ENCODE measurements at places on chromosomes 2 and 18.

DNA sequence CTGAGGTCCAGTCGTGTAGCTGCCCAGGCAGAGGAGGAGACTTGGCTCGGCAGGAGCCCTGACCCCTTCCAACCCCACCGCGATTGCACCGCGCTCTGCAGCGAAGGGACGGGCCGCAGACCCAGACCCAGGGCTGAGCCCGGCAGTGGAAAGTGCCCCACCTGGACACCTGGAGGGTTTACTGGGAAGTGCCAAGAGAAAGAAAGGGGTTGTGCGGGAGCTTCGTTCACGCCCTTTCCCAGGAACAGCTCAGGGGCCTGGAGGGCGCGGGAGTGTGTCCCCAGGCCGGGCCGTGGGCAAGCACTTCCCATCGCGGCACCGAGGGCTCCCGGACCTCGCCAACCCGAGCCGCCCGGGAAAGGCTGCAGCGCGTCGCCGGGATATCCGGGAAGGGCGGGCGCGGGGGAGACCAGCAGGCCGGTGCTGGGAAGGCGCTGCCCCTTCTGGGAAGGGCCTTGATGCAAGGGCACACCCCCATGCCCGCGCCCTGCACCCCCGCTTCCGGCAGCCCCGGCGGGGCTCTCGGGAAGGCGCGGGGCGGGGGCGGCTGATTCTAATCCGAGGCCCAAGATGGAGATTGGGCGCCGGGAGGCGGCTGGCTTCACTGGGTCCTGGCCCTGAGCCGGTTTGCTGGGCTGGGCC is 36.1 kb upstream of the MRPL33 start:
- H3K27me3 ChIP-seq: no peaks in the 10 kb centered on the region
- H3K27ac ChIP-seq: no peak overlapping the region
- DNase-seq: peak; percentile 45
- peaks cover 7% of the 10 kb centered on the region for H3K4me1 ChIP-seq
- H3K4me3 ChIP-seq: peak overlapping the region; percentile 12
- no peaks in the 10 kb centered on the region for H3K36me3 ChIP-seq

GRCh38 chr2:95333888-95334338 is 36.8 kb downstream of the KCNIP3 start:
- no peaks in the 10 kb centered on the region for H3K4me1 ChIP-seq
- no peak for DNase-seq
- H3K4me3 ChIP-seq: no peak overlapping the region
- no peaks in the 10 kb centered on the region for H3K36me3 ChIP-seq
- no peak overlapping the region for H3K27ac ChIP-seq

- H3K27ac ChIP-seq: no peak overlapping the region
These were observed 149.7 kb downstream of the INHBB start for GRCh38 chr2:120495586-120495985.

DNA sequence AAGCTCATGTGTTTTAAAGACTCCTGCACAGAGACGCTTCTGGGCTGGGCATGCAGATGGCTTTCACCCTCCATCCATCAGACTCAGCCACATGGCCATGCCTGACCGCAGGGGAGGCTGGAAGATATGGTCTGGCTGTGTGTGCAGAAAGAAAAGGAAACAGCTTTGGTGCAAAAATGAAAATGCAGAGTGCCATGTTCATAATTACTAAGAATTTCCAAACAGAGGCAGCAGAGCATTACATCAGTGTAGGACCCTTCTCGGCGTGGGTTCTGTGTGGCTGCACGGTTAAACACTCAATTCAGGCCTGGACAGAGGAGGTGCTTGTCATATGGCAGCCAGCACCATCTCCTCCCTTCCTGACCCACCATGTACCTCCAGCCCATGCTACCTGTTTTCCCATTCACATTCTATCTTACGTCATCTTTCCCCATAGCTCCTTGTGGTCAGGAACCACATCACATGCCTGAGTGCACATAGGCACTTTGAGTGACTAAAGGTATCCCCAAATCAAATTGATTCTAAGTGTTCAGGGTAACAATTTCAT is 200.3 kb upstream of the ID2 start:
- peak overlapping the region; percentile 71 for H3K27ac ChIP-seq
- H3K4me1 ChIP-seq: peaks cover 91% of the 10 kb centered on the region
- H3K36me3 ChIP-seq: peaks cover 22% of the 10 kb centered on the region
- peak overlapping the region; percentile 0 for H3K4me3 ChIP-seq
- DNase-seq: peak; percentile 64

DNA sequence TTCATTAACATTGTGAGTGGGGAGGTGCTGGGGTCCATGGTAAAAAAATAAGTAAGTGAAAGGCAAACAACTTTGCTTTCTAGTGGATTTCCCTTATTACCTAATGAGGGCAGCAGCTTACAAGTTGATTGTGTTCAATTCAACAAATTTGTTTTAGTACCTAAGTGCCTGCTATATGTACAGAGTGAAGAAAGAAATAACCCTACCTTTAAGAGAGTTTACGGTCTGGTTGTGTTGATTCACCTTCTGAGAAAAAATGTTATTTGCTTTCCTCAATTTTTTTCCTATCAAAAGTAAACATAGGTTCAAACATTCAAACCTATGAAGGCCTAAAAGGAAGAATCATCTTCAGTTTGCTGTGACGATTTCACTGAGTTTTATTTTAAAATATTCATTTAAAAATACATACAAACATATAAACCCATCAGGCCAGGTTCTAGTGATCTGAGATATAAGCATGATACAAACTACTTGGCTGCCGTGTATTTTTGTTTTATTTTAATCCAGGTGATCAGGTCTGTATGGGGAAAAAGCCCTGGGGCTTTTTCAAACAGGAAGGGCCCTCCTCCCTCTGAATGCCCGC is 1.5 kb upstream of the SPTBN1 start:
- DNase-seq: no peak
- no peaks in the 10 kb centered on the region for H3K36me3 ChIP-seq
- peaks cover 52% of the 10 kb centered on the region for H3K27me3 ChIP-seq
- H3K4me3 ChIP-seq: peak overlapping the region; percentile 48
- H3K4me1 ChIP-seq: peaks cover 14% of the 10 kb centered on the region
- H3K27ac ChIP-seq: no peak overlapping the region

- no peak for DNase-seq
- no peak overlapping the region for H3K4me3 ChIP-seq
- no peaks in the 10 kb centered on the region for H3K27me3 ChIP-seq
- no peak overlapping the region for H3K27ac ChIP-seq
- no peaks in the 10 kb centered on the region for H3K4me1 ChIP-seq
These were observed 674.3 kb upstream of the REG3G start for GRCh38 chr2:78351208-78351607.

DNA sequence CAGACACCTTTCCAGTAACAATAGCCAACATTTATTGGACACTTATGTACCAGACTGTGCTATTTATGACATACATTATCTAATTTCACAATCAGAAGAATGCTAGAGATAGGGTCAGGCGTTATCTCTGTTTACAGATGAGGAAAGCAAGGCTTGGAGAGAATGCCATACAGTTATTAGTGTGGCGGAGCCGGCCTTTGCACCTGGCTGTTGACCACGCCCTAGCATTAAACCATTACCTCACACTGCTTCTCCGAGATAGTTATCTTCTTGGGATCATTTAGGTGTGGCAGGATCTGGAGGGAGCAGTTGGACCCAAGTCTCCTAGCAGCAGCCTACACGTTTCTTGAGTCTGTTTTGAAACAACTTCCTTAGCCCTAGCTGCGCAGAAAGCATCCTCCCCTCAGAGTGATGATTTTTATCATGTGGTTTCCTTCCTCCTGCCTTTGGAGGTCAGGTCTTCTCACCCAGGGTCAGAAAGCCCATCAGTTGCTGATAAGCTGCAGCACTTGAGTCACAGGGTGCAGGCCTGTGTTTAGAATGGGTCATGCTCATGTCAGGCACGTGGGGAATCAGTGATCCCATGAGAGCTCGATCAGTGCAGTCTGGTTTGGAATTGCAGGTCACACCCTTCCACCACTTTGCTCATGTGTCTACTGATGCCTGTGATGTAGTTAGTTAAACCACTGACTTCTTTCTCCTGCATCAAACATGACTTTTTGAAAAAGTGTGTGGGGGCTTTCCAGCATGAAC is 118.2 kb downstream of the SPTBN1 start:
- no peaks in the 10 kb centered on the region for H3K27me3 ChIP-seq
- H3K27ac ChIP-seq: peak overlapping the region; percentile 84
- H3K36me3 ChIP-seq: peaks cover 39% of the 10 kb centered on the region
- peak overlapping the region; percentile 72 for H3K4me3 ChIP-seq
- H3K4me1 ChIP-seq: peaks cover 96% of the 10 kb centered on the region

DNA sequence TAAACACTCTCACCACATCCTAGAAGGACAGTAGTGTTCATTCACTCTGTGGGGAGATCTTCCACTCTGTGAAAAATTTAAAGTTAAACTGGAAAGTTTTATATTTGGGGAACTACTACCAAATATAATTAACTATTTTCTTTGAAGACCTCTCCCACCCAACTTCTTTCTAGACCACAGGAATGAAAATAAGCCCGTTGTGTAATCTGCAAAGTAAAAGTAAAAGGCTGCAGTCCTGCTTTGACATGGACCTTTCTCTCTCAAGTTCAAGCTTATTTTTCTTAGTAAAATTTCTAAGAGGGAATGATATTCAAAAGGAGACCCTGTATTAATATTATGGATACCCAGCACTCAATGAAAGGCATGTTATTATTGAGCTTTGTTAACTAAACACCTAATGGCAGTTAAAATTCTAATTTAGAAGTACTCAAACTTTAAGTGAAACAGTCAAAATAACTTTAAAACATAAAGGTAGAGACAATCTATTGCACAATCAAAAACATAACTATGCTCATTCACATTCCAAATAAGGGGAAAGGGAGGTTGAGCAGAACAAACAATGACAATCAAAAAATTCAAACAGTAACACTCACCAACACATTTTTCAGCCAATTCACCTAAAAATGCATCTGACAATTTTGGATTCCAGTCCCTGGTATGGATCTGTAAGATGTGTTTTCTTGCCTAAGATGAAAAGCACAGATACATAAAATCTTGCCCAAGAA is 98.5 kb downstream of the ATAD2B start:
- no peaks in the 10 kb centered on the region for H3K27me3 ChIP-seq
- DNase-seq: no peak
- H3K27ac ChIP-seq: no peak overlapping the region
- peaks cover 18% of the 10 kb centered on the region for H3K36me3 ChIP-seq
- no peak overlapping the region for H3K4me3 ChIP-seq

DNA sequence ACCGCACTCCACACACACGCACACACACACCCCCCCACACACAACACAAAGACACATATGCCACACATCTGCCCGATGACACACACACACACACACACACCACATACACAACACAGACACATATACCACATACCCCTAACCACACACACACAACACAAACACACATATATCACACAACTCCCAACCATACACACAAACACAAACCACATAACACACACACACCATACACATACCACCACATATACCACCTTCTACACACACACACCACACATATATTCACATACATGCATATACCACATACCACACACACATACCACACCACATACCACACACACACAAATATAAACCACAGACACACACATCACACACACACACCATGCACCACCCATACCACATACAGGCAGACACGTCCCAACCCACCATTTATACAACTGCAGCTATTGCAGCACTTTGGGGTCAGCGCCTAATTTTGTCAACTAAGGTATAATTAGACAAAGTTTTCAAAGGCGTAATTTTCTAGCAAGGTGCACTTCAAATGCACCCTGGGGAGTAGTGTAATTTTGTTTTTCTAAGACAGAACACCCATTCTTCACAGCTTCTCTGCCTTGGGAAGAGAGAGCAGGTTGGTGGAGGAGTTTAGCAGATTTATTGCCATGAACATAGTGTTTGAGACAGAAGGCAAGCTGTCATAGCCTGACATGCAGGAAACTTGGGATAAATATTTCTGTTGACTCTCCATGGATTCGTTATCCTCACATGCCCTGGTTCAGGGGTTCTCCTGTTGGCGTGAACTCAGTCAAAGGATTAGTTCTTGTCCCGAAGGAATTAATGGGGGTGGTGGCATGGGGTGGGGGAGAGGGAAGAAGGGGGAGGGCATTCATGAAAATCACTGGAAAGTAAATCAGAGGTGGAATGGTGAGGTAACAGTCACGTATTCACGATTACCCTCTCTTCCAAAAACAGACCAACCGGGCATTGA is 416.1 kb downstream of the LPIN1 start:
- H3K36me3 ChIP-seq: no peaks in the 10 kb centered on the region
- no peak overlapping the region for H3K4me3 ChIP-seq
- H3K27ac ChIP-seq: peak overlapping the region; percentile 0
- H3K27me3 ChIP-seq: no peaks in the 10 kb centered on the region
- no peak for DNase-seq

- peak; percentile 76 for DNase-seq
- H3K36me3 ChIP-seq: no peaks in the 10 kb centered on the region
- peaks cover 4% of the 10 kb centered on the region for H3K4me1 ChIP-seq
These were observed 145.9 kb downstream of the CCDC74A start for GRCh38 chr2:131673400-131674173.

- no peaks in the 10 kb centered on the region for H3K36me3 ChIP-seq
- no peak for DNase-seq
- no peaks in the 10 kb centered on the region for H3K4me1 ChIP-seq
- H3K27ac ChIP-seq: no peak overlapping the region
These were observed 142.4 kb upstream of the SOX11 start for GRCh38 chr2:5549771-5550170.

- no peak overlapping the region for H3K4me3 ChIP-seq
- H3K27me3 ChIP-seq: peaks cover 9% of the 10 kb centered on the region
- H3K27ac ChIP-seq: no peak overlapping the region
- H3K36me3 ChIP-seq: no peaks in the 10 kb centered on the region
These were observed 83.8 kb upstream of the CCDC150 start for GRCh38 chr2:196555726-196556125.

GRCh38 chr2:106147159-106147558 is 46.9 kb downstream of the UXS1 start:
- peaks cover 91% of the 10 kb centered on the region for H3K36me3 ChIP-seq
- H3K4me3 ChIP-seq: peak overlapping the region; percentile 46
- H3K4me1 ChIP-seq: peaks cover 85% of the 10 kb centered on the region
- peak overlapping the region; percentile 87 for H3K27ac ChIP-seq
- H3K27me3 ChIP-seq: no peaks in the 10 kb centered on the region

DNA sequence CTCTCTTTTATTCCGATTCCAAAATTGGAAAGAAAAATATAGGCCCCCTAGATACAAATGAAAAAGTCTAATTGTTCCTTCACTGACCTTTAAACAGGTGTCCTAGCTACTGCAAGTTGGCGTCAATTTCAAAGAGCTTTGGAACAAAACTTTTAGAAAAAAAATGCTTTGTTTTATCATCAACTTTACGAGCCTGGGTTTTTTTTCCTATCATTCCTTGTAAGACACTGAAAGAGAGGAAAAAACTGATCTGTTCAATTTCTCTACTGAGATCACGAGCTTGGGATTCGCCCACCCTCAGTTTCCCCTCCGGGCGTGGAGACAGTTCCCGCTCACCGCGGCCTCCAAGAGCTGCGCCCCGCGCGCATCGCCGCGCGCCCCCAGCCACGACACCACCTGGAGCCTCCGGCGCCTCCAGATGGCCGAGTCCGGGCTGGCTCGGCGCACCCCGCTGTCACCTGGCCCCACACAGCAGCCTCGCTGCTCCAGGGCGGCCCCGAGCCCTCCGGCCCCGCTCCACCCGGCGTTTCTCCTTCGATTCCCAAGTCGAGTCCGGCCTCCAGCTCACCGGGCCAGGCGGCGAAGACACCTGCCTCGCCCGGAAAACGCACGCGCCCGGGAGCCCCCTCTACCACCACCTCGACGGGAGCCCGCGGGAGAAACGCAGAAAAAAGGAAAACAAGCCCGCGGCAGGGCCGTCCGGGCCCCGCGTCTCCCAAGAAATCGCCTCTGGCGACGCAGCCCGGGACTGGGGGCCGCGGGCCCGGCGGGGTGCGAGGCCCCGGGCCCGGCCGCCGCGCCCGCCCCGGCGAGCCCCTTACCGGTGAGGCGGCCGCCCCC is 656 bp downstream of the TBC1D8 start:
- H3K27me3 ChIP-seq: peaks cover 64% of the 10 kb centered on the region
- H3K4me1 ChIP-seq: peaks cover 17% of the 10 kb centered on the region
- no peaks in the 10 kb centered on the region for H3K36me3 ChIP-seq
- H3K4me3 ChIP-seq: peak overlapping the region; percentile 62
- H3K27ac ChIP-seq: no peak overlapping the region

Data from activated CD8-positive, alpha-beta T cell treated with anti-CD3 and anti-CD28 coated beads, Interleukin-2, amount 10 ng/mL, durations not matched to agents 7 days and 5 days (primary cell).